Stimulated activated CD4-positive, alpha-beta T cell treated with anti-CD3 and anti-CD28 coated beads, Interleukin-12 subunit alpha, Interleukin-12 subunit beta, amount 100 ng/mL, for 48 hours (primary cell): ENCODE measurements at places on chromosomes 13 and 19.

GRCh38 chr19:35911790-35912189 lies 3.7 kb upstream of the TYROBP start:
- no peak for DNase-seq

DNA sequence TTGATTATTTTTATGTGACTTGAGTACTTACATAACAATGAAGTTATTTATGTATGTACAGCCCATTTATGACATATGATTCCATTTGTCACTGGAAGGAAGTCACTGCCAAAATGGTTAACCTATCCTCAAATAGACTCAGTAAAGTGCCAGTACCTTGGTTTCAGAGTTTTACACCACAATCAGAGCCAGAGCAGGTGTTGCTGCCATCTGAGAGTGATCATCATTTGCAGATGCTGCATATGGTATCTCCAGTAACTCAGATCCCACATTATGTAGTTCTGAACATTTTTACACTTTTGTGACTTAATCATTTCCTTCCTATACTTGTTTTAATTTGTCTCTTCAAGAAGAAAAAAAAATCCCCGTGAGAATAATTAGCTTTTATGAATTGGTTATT lies 313.3 kb downstream of the HS6ST3 start:
- DNase-seq, result no peak

DNA sequence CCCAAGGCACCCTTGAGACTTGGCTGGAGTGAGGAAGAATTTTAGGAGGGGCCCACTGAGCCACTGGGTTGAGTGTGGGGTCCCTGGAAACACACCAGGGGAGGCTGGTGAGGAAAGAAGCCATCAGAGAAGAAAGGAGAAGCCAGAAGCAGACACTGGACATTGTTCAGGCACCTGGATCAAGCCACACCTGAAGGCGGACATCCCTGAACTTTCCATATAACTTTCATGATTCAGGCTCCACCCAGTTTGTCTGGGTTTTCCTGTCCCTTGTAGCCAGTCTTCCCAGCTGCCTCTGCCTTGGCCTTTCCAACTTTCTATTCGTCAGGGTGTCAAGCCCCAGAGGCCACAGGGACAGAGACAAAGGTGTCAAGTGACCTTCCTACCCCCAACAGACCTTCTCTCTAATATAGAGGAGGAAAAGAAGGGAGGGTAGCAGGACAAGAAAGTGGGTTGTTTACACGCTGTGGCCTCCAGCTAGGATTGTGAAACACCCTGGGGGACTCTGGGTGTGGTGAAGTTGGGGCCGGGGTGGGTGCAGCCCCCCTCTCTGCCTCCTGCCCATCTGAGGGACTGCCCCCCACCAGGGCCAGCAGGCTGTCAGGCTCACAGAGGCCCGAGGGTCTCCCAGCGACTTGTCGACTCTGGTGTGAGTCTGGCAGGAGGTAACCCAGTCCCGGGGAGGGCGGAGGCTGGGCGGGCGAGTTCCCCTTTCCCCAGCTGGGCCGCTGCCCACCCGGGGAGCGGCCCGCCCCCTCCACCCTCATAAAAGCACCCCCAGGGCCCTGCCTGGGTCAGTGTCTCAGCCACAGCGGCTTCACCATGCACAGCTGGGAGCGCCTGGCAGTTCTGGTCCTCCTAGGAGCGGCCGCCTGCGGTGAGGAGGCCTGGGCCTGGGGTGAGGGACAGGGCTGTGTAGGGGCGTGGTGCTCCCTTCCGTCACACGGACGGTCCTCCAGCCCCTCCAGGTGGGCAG lies at the start of gene CFD:
TSS of gene CFD (plus strand) at position 797 of the 976 bp plus-strand sequence. CDS start at position 823, 26 bp downstream.
- DNase-seq, result no peak

DNA sequence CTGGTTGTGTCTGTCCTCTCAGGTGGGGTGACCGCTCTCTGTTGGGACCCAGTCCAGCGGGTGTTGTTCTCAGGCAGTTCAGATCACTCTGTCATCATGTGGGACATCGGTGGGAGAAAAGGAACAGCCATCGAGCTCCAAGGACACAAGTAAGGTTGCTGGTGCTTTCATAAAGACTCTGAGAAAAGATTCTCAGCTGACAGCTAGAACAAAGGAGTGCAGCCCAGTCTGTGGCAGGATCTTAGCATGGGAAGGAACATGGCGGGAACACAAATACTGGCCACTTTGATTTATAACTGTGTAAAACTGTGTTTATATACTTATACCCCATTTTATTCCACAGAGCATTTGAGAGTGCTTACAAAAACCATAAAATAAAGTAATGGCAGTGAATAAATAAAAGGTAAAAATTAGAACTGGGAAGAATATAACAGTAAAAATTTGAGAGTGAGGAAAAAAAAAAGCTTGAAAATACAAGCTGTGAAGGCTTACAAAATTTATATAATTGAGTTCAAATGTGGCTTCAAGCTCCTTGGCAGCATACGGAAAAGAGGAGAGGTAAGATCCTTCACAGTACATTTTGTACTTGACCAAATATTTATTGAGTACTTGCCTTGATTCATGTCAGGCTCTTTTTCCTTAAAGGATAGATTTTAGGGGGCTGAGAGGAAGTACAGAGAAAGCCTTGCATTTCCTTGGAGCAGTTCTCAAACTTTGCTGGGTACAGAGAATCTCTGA lies 64.8 kb downstream of the DHRS12 start:
- no peak for DNase-seq

- DNase-seq, result peak; percentile 35
Measured at GRCh38 chr19:55212447-55212846, 3.1 kb upstream of the PTPRH start.
